T47D (cell line): ENCODE measurements at places on chromosomes 4 and X.

- peak; percentile 66 for DNase-seq
These were observed 226.6 kb downstream of the NSUN7 start for GRCh38 chr4:40976343-40976742.

GRCh38 chr4:17511509-17511949 lies 361 bp downstream of the QDPR start:
- DNase-seq, result no peak

DNA sequence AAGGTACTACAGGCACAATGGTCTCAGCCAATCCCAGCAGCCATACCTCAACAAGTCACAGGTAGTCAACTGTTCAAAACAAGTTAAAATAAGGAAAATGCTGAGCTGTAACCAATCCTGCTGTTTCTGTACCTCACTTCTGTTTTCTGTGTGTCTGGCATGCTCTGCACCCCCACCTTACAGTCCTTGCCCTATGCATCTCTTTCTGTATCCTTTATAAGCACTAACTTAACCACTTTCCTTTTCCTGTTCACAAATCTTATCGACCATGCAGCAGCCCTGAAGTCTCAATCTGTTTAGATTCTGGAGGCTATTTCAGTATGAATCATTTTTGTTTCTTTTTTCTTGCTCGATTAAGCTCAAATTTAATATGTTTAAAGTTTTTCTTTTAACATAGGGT lies 12.5 kb upstream of the FAM13A start:
- DNase-seq, result no peak

DNA sequence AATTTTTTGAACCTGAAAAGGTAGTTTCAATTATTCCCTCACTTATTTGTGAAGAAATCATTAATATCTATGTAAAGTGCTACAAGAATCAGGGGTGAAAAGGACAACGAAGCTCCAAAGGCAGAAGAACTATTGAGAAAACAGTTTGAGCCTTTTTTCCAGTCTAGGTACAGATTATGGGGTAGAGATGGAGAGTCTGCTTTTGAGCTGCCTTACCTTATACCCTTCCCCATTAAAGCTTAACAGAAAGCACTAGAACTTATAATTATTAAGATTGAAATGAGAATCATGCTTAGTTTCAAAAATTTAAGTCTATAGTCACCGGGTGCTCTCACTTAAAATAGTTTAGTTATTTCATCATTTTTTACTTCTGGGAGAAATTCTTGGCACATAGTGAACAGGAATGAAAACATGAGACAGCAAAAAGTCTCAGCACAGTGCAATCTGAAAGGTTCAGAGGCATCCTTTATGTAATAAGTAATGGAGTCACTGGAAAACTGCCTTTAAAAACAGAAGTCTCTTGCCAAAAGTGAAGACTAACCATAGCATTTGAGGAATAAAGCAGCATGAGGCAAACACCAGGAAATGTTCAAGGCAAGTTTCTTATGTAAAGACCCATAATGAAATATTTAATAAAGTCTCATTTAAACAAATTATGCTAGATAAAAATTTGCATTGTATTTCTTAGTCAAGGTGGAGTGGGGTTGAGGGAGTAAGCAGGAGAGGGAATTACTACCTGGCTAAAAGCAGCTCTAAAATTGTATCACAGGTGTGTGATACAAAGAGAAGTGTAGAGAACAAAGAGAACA lies 5.1 kb upstream of the DCLK2 start:
- no peak for DNase-seq

DNA sequence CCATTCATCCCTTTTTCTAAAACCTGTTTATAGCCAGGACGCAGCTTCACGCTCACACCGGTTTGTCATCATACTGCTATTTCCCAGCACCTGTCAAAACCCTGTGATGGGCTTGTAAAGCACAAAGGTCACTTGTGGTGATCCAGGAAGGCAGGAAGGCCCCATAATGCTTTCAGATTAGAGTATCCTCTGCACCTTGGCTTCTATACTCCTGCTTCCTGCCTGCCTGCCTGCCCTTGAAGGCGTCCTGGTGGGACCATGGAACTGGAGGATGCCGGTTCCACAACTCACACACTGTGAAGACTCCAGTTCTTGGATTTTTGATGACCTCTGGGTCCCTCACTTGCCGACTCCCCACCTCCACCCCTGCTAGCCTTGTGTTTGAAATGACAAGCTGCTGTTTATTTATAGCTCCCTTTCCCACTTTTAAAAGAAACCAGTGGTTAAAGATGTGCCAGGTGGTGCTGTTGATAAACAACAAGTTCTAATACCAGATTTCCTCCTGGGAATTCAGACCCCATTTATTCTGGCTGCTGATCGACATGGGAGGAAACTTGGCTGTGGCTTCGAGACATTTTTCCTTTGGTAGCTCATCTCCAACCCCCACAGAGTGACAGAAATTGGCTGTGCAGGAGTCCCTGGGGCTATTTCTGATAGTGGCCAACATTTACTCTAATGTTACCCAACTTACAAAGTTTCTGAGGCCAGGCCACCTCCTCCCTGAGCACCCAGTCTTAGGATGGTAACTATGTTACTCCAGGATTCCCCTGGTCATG lies 211.5 kb downstream of the KDR start:
- no peak for DNase-seq

- no peak for DNase-seq
These were observed 28.1 kb downstream of the ABLIM2 start for GRCh38 chr4:8130346-8131066.

GRCh38 chrX:7972586-7972985 lies 45.4 kb upstream of the PNPLA4 start:
- no peak for DNase-seq

DNA sequence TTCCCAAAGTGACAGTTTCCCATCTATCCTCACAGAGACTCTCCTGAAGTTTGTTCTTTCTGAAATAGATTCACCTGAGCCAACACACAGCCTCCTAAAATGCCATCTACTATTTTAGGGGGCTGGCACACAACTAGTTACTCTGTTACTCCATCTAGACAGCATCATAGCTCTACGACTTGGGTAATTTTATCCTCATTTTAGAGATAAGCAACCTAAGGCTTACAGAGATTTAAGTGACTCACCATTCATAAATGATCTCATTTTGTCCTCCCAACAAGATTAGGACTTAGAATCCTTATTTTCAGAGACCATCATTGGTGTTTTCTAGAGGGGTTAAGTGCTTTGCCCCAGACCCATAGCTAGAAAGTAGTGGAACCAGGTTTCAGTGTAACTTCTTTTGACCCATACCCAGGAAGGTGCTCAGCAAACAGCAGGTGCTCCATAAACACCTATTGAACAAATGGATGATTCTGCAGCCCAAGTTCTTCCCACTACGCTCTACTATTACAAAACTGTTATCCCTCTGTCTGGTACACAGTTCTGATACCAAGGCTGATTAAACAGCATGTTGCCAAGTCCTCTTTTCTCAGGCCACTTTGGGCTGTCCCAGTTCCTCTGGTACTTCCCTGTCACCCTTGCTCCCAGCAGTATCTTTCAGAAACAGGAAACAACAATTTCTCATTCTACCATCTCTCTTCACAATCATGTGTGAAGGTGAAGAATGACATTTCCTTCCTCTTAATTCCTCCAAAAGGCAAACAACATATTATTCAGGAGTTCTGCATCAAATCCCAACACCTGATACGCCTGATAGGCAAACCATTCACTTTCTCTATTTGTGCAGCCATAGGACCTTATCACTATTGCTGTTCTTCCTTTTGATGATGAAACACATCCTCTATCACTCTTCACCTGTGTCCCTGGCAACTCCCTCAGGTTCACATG lies 304.7 kb upstream of the TAPT1 start:
- DNase-seq, result no peak

GRCh38 chr4:80079255-80079923 lies 6.4 kb upstream of the ANTXR2 start:
- no peak for DNase-seq

DNA sequence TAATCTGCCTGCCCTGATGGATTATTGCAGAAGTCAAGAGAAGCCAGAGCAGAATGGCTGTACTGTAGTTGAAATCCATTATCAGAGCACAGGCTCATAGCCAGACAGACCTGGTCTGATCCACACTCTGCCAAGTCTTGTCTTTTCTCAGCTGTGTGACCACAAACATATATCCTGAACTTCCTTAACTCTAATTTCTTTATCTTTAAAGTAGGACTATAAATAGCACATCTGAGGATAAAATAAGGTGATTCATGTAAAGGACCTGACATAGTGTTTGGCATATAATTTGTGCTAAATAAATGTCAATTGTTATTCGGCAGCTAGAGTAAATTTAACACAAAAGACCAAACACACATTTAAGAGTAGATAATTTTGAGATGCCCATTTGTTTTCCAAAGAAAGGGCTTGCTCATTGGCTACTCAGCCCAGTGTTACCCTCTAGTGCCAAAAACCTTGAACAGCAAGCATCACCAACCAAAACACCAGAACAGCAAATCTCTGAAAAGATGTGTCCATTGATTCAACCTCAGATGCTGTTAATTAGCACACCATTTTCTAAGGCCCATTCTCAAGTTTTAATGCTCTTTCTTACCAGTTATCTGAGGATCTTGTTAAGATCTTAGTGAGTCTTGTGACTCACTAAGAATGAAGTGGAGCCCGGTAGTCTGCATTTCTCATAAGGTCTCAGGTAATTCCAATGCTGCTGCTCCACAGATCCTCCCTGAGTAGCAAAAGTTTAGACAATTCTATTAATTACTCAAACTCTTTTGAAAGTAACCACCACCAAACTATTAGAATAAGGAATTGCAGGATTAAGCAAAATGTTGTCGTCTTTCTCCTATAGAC lies 108.8 kb downstream of the HHIP start:
- peak; percentile 51 for DNase-seq

- DNase-seq, result no peak
These were observed 39.6 kb downstream of the DKK2 start for GRCh38 chr4:106996490-106996889.

GRCh38 chrX:1741816-1742394 lies 127.0 kb downstream of the ASMT start:
- DNase-seq, result peak; percentile 64

DNA sequence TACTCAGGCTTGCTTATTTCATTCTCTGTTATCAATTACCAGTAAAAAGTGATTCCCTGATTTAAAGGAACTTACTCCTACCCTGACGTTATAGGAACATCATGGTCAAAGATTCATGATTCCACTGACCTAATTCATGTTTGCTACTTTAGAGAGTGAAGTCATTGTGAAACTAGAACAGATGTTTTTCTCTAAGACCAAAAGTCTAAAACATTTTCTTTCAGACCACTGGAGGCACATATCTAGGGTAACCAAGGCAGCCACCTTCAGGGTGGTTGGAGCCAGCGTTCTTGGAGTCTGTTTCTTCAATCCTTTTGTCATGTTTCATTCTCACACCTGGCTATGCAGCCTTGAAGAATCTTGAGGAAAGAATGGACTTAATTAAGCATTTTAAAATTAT lies 77.8 kb downstream of the GALNTL6 start:
- no peak for DNase-seq

DNA sequence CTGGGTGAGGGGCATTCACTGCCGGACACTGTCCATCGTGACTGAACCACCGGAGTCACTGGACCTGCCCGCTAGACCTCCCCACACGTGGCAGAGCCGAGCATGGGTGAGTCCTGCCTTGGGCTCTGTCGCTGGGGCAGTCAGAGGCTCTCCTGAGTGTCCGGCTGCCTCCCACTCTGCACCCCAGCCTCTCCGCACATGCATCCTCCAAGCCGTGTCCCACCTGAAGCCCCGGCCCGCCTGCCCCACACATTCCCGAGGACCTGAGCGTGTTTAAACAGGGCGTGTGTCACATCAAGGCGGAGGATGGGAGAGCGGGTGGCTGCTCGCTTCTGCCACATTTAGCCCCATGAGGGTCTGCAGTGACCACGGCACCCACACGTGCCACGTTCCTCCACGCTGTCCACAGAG lies 4.7 kb downstream of the CPLX1 start:
- DNase-seq, result no peak

DNA sequence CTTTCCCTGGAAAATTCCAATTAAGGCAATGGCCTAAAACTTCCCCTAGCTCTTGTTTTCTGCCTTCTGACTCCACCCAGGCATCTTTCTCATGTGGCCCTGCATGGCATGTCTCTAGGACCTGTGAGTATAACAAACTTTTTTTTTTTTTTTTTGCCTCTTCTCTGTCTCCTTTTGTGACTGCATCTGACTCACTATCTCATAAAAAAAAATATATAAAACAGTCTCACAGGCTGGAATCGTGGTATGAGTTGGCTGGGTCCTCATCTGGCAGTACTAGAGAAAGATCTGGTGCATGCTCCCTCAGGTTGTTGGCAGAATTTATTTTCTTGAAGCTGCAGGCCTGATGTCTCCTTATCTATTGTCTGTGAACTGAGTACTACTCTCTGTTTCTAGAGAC lies 313.9 kb downstream of the TECRL start:
- no peak for DNase-seq

DNA sequence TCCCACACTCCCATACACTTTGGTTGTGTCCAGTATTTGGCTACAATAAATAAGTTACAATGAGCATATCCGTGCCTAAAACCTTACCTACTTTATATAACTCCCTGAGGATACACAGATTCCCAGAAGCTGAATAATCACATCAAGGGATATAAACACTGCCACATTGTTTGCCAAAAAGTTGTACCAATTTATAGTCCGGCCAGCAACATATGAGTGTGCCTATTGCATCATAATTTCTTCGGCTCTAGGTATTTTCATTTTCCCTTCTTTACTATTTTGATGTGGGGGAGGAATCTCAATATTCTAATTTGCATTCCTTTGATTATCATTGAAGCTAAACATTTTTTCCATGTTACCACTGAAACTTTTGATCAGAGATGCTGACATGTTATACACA lies 146.4 kb downstream of the PCDH19 start:
- no peak for DNase-seq

DNA sequence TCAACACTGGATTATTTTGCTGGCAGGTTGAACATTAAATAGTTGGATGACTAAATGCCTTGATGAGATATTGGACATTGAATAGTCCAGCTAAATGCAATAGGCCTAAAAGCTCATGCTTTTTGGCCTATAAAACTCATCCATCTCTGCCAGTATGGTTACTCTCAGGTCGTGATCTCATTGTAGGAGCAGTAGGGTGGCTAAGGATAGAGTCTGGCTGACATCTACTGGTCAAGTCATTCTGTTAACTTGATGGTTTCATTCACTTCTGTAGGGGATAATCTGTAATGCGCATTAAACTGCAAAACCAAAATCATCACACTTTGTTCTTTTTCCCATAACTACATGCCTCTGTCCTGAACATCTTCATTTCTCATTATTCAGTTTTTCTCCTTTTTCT lies 227.0 kb downstream of the DKK2 start:
- DNase-seq, result peak; percentile 5

DNA sequence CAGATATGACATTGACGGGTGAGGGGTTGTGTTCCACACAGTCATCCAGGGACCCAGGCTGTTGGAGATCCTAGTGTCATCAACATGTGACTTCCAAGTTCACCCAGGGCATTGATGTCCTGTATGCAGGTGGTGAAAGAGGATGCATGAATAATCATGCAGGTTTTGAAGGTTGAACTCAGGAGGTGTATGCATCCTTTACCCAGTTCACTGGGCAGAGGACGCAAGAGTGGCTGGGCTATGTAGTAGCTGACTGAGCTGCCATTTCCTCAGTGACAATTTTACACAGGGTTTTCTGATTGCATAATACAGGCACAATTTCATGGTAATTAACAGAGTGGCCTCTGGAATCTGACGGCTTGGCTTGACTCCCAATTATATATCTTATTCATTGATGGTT lies 323.0 kb downstream of the HS3ST1 start:
- DNase-seq, result no peak
